Stimulated activated CD4-positive, alpha-beta T cell treated with anti-CD3 and anti-CD28 coated beads, TNF-alpha, amount 100 ng/mL, for 1 hour (primary cell): ENCODE measurements at places on chromosomes 4 and X.

- DNase-seq, result no peak
These were observed 136.5 kb upstream of the AADAT start for GRCh38 chr4:170226288-170226687.

DNA sequence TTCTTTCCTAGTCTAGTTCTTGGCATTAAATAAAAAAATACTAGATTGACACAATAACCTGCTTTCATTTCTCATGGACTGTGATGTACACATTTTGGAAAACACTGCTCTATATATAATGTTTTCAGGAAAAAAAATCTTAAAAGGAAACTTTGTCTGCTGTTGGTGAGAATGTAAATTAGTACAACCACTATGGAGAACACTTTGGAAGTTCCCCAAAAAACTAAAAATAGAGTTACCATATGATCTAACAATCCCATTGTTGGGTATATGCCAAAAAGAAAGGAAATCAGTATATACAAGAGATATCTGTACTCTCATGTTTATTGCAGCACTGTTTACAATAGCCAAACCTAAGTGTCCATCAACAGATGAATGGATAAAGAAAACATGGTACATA lies 202.3 kb downstream of the PPP3CA start:
- DNase-seq, result no peak

GRCh38 chr4:2047031-2047660 lies 12.0 kb upstream of the NAT8L start:
- DNase-seq, result no peak

- no peak for DNase-seq
These were observed 50.6 kb upstream of the TENM3 start for GRCh38 chr4:182192511-182193181.

DNA sequence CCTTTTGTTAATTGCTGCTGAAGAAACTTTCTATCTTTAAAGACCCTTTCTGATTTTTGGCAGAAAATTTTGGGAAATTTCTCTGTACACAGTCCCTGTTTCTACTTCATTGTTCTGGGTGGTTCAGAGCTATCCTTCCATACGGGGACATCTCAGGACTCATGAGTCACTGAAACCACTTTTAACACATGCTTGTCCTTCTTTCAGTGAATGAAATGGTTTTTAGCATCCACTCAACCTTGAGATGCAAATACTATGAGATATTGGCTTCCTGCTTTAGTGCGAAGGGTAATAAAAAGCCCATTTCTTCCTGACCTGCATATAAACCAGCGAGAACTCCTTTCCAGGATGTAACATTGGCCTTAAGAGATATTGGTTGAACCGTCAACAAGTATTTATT lies 158.0 kb downstream of the REPS2 start:
- no peak for DNase-seq

DNA sequence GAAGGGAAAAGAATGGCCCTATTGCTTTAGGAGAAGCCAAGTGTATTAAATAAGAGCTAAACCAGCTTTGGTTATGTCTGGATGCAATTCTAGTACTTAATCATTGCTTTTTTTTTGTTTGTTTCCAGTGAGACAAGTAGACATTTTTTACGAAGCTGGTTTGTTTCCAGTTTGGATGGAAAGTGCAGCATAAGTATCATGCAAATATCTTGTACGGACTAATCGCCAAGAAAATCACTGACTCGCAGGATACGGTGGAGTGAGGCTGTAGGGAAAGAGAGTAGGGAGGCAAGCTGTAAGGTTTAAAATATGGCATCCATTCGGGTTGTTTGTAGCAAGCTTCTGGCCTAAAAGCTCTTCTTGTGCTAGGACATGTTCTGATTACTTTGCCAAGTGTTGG lies 64.8 kb downstream of the HPGD start:
- no peak for DNase-seq

GRCh38 chr4:181643466-181643865 lies 599.7 kb upstream of the TENM3 start:
- no peak for DNase-seq

DNA sequence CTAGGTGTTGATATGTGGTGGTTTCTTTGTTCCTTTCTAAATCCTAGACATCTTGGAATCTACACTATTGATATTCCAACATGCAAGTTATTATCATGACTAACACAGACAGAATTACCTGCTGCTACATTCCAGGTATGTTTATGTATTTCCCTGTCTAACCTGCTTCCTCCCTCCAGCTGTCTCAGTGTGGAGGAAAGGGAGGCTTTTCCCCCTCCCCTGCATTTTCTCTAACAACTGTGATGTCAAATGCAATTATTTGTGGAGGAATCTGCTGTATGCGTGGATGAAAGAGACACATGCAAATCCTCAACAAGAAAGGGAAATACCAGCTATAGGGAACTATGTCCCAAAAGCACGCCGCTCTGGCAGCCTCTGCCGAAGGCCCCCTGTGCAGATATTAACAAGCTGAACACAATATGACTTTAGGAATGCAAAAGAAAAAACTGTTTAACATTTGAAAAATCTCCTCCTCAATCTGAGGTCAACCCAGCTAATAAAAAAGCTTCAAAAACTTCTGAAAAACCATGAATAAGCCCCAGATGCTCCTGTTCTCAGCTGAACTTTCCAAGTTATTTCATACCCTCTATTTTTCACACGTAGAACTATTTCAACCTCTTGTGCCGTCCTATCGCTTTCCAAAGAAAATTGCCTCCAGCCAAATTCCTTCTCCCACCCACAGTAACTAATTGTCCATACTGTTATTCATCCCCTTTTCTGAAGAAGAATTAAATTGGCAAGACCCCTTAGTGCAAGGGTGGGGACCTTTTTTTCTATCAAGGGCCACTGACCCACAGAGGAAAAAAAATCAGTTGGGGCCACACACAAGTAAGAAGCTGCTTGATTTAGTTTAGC lies 225.1 kb upstream of the GPC4 start:
- DNase-seq, result no peak

DNA sequence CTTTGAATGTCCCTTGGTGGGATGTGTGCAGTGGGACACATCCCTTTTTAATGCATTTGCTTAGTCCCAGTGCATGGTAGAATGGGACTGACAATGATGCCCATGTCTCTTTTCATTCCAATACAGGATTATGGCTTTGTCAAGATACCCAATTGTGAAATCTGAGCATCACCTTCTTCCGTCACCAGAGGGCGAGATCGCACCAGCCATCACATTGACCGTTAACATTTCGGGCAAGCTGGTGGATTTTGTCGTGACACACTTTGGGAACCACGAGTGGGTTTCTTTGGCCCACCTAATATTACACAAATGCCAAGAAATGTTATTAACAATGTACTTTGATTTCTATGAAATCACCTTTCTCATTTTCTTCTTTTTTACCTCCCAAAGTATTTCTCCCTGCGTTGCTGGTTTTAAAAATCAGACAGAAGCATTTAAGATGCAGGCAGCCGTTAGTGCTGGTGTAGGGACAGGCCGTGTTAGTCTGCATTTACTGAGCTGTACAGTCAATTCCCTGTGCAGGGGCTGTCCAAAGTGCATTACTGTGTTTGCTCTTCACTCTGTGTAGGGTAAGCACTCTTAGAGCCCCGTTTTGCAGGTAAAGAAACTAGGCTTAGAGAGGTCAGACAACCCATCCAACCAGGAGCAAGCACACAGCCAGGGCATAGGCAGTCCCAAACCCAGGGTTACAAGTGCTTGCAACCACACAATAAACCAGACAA lies 46.5 kb downstream of the CWH43 start:
- no peak for DNase-seq

GRCh38 chr4:144499777-144500176 lies 146.2 kb upstream of the HHIP start:
- DNase-seq, result no peak

- DNase-seq, result no peak
These were observed 471.3 kb downstream of the TECRL start for GRCh38 chr4:63937961-63938360.

GRCh38 chr4:106062452-106062875 lies 167.2 kb downstream of the NPNT start:
- no peak for DNase-seq

GRCh38 chrX:25873196-25873595 lies 264.9 kb upstream of the MAGEB18 start:
- no peak for DNase-seq

GRCh38 chr4:73450398-73451004 lies 14.5 kb downstream of the AFP start:
- DNase-seq, result no peak

DNA sequence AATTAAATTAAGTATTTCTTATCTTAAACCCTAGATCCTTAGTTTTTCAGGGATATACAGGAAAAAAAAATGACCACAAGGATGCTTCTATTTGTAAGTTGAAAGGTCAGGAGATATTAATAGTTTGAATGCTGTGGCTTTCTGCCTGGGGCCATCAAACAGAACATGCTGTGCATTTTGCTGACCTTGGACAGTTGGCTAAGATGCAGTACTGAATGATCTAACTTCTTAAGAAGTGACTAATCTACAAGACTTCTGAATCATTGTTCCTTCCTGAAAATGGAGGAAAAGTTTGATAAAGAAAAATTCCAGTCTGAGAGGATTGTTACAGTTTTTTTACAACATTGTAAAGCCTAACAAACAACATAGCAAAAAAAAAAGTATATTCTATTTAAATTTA lies 237.8 kb upstream of the JADE1 start:
- no peak for DNase-seq

- no peak for DNase-seq
These were observed 4.1 kb downstream of the FOXP3 start for GRCh38 chrX:49260221-49260985.

DNA sequence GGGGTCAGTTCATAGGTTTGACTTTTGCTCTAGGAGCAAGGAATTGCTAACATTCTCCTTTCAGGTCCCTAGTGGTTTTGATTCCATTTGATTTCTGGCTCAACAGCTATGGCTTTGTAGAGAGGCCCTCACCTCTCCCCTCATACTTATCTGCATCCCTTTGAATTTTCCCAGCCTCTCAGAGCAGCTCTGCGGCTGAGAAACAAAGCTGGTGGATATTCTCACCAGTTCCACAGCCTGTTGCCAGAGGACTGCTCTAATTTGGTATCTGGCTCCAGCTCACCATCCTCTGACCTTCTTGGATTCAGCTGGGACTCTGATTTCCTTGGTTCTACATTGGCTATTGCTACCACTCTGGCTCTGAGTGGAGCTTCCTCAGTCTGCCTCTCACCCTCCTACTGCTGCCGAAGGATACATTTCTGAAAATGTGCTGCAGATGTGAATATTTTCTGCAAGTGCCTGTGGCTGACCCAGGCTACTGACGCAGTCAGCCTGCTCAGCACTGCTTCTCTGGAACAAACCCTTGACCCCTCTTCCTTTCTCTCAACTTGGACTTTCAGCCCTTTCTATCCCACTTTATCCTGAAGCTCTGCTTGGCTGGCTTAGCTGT lies 110.9 kb upstream of the ENPEP start:
- no peak for DNase-seq

DNA sequence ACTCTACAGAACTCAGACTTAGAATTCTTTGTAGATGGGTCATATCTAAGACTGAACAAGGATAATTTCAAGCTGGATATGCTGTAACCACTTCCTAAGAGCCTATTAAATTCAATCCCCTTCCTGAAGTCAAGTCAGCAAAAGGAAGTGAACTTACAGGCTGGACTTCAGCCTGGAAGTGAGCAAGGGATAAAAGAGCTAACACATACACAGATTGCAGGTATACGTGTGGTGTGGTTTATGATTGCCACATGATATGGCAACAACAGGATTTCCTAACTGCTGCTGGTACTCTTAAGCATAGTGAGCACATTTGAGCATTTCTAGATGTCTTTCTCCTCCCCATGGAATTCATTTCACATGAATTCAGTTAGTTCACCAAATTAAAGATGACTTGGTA lies 38.2 kb upstream of the UXT start:
- DNase-seq, result no peak

- DNase-seq, result no peak
These were observed 46.3 kb upstream of the HHIP start for GRCh38 chr4:144599621-144600020.

DNA sequence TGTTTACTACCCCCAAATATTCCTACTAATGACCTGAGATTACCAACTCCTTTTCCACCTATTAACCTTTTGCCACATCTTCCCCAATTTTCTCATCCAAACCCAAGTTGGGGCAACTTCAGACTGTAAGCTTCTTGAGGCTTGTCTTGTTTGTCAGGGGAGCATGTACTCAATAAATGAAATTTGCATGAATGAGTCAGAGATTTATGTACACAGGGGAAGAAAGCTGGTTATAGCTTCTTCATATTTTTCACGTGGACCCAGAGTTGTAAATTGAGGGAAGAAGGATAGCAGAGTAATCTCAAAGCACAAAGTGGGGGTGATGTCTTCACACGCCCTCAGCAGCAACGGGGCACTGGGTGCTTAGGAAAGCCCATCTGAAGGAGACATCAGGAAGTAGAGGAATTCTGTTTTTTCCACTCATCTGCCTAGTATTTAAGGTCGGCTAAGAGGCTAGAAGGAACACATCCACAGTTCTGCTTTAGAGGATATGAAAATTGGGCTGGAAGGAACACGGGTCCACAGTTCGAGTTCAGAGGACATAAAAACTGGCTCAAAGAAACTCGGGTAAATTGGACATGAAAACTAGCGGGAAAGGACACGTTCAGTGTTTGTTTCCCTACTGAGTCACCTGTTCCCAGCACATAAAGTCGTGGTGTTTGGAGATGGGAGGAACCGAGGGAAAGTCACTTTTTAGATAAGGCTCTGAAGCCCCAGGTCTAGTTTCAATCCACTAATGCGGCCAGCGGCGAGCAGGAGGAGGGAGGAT lies 696 bp upstream of the CA5B start:
- DNase-seq, result no peak

DNA sequence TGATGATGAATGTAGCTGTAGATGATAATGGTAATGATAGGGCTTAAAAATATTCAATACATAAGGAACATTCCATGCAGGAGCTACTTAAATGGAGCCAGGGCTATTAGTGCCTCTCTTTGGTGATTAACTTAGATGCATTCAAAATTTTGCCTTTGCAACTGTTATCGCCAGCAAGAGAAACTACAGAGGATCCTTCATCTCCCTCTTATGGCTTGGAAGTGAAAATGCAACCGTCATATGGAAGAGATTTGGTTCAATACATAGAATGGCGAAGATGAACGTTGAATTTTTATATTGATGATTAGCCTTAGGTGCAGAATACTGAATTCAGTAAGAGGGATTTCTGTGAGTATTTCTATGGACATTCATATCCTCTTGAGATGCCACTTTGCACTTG lies 134.5 kb upstream of the NLGN4X start:
- no peak for DNase-seq

DNA sequence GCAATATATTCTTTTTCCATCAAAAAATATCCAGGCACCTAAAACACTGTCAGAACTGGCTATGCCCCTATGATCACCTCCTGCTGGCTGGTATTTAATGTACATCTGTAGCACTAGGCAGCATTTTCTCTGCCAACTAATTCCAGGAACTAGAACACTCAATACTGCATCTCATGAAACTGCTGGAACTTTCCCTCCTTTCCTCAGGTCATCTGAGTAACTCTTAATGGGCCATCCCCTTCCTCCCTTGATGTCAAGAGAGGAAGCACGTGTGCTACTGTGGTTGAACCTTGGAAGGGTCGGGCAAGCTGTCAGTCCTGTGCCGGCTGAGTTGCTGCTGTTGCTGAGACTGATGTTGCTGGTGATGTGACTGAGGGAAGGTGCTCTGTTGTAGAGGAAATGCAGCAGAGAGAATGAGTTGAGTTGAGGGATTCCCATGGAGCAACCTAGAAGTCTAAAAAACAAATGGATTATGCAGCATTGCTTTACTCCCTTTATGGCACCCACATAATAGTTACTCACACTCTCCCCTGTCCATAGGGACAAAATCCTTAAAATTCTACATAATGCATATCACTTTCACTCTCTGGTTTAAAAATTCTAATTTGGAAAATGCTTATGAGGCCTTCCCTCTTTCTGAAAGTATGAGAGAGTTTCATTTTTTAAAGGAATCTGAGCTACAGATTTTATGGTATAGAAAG lies 39.5 kb downstream of the TMEM165 start:
- no peak for DNase-seq
